ENCODE measurements at places on chromosomes 1 and 21.

- no peak for DNase-seq
Measured at GRCh38 chr21:28884481-28884880, 108.2 kb downstream of the LTN1 start.

GRCh38 chr1:28129150-28129549, 40.7 kb upstream of the EYA3 start:
- DNase-seq: no peak

GRCh38 chr21:39799178-39799577, 54.2 kb downstream of the IGSF5 start:
- no peak for DNase-seq

GRCh38 chr1:205216588-205216987, 5.1 kb upstream of the DSTYK start:
- DNase-seq: no peak

- DNase-seq: no peak
Measured at GRCh38 chr1:4367230-4367777, 287.1 kb upstream of the AJAP1 start.
